ENCODE measurements at places on chromosomes 12 and 14.

DNA sequence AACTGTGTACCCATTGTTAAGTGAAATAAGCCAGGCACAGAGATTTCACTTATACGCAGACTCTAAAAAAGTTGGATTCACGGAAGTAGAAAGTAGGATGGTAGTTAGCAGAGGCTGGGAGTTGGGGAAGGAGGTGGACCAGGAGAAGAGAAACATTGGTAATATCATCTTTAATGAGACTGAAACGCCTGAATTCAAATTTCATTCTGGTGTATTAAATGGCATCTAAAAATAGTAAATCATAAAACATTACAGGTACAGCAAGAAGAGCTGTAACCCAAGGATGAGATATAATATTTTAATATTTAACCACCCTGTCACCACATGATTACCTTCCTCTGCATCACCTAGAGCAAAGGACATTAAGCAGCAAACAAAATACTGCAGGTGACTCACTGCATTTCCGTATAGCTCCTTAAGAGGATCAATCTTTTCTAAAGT, 99.4 kb downstream of the EPS8 start:
- DNase-seq: peak; percentile 29

DNA sequence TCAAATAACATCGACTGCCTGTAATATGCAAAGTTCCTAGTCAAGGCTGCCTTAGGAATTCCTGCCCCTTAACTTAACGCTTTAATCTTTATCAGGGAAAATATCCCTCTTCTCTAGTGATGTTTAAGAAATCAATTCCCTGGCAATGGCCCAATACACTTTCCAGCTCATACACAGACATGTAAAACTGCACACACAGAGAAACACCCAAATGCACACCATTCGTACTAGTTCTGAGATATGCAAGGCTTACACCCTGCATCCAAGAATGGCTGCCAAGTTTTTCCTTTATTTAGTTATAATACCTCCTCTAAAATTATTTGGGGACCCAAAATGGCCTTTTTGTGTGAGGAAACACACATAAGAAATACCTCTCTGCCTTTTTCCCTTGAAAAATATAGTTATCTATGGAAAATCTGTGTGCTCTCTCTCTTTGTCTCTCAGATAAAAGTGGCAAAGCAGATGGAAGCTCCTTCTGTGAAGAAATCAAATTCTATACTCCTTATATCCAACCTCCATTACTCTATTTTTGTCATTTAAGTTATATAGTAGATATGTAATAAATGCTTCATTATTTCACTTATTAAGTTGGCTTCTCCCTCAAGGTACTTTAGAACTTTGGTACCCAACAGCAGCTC, 120.0 kb upstream of the MDM1 start:
- DNase-seq: no peak

DNA sequence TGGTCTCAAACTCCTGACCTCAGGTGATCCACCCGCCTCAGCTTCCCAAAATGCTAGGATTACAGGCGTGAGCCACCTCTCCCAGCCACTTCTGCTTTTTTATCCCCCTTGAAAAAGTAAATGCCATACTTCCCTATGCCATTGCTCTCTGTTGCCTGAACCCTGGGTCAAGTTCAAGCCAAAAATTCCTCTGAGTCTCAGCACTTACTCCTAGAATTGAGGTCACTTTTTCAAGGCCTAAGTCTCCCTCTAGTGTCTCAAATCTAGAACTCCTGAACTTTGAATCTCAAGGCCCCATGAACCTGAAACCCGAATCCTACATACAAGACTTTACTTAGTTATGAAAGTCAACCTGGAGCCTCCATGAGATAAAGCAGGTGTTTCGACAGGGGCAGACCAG, 1.4 kb upstream of the APOBEC1 start:
- DNase-seq: no peak

DNA sequence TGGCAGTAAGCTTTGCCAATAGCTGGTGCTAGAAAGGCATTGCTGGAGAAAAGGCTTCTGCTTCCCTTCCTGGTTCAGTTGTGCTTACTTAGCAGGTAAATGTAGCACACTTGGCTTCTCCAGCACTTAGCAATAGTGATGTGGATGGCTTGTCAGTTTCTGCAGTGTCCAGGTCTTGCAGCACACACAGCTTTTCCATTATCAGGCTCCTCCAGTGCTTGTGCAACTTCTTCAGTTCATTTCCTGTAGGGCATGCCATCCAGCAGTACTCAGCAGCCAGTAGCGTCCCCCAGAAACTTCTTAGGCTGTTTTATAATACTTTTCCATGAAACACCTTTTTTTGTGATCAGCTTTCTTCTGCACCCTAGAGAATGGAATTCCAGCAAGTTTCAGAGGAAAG, 154.6 kb downstream of the SLC6A15 start:
- DNase-seq: peak; percentile 73

GRCh38 chr12:49693931-49694444, 13.2 kb downstream of the FMNL3 start:
- DNase-seq: peak; percentile 27

DNA sequence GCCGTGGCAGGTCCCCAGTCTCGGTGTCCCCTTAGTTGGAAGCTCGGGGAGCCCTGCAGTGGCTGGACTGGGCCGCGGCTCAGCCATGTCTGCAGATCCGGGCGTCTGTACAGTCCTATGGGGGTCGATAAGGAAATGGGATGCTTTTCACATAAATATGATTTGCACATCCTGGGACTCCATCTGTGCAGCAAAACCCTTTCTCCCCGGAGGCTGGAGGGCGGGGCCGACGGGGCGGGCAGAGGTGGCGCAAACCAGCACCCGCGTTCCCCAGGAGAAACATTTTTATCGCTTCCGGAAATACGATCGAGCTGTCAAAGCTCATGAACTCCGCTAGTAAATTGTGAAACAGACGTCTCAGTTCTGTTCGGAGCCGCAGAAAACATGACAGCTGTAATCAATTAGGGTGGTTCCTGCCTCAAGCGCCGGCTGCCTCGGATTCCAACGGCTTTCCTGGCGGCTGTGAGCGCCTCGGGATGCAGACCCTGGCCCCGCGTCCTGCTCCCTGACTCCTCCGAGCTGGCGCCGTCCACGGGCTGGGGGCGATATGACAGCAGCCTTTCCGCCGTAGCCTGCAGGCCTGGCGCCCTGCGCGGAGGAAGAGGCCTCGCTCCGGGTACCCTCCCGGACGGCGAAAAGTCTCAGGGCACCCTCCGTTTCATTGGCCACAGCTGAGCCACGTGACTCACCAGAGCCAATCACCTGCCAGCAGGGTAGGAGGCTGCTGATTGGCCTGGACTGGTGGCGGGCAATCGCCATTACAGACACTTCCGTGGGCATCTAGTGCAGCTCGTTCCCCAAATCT, 23.0 kb downstream of the DIO3 start:
- DNase-seq: no peak

DNA sequence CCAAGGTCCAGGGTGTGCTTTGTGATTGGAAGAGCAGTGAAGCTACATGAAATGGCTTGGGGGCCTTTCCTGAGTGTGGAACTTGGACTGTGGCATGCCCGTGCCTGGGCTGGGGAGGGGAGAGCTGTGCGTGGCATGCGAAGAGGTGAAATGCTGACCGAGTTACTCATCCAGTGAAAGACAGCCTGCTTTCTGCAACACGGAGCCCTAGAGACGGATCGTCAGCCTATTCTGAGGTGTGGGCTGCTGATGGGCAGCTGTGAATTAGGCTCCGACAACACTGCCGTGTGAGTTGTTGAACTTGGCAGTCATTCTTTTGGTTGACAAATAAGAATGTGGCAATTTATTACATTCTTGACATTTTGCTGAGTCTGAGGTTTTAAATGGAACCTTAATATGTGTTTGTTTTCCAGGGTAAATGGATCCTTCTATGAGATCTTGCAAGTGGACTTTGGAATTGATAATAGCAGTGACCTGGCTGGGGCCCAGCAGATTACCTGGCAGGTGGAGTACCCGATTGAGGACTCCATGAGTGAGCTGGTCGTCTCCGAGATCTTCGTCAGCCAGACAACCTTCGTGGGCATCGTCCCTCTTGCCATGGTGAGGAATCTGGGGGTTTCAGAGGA, 453.9 kb downstream of the AACS start:
- no peak for DNase-seq

DNA sequence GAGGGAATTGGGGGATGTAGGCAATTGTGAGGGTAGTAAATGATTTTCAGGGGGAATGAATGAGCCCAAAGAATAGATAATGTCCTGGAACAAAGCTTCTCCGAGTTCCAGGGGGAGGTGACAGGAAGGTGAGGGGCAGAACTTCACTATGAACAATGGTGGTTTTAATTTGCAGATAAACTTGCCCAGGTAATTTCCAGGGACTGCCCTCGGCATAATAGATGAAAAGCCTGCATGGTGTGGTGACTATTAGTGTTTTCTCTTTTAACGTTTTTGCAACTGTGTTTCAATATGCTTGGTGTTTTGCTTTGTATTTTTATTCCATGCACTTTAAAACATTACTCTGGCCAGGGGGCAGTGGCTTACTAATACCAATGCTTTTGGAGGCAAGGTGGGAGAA, 325.2 kb upstream of the RGS6 start:
- DNase-seq: no peak

DNA sequence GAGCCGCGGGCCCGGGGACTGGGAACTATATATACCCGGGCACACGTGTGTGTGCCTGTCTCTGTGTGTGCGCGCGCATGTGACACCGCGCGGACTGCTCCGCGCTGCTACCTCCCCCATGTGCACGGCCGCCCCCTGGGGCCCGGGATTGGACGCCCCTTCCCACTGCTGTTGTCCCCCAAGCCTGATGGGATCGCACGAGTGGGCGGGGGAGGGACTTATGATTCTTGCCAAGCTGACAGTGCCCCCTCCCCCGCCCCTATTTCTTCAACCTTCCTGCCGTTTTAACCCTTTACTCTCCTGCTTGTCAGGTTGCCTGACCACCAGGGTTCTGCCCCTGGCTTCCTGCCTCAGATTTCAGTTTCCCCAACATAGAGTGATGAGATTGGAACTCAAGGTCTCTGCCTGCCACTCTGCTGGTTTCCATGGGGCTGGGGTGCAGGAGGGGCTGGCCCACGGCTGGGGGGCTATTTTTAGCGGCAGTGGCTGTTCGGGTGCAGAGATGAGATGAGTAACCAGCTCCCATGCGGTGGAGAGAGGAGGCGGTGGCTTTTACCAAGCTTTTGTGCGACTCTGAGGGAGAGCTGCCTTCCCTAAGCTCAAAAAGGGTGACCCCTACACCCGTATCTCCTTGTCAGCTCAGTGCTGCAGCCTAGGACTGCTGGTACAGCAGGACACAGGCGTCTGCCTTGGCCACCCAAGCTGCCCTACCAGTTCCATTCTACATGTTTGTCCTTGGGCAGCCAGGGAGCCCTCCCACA, at the start of gene DDN:
TSS of gene DDN (minus strand) at position 5 of the 761 bp plus-strand sequence. CDS start 88 bp downstream, outside the sequence.
- peak; percentile 35 for DNase-seq

GRCh38 chr12:64029013-64029857, 184.7 kb downstream of the SRGAP1 start:
- no peak for DNase-seq

- DNase-seq: no peak
These were observed 11.7 kb downstream of the TNFRSF1A start for GRCh38 chr12:6330192-6330591.

- DNase-seq: peak; percentile 33
These were observed 67.1 kb upstream of the CPM start for GRCh38 chr12:69000074-69000473.

DNA sequence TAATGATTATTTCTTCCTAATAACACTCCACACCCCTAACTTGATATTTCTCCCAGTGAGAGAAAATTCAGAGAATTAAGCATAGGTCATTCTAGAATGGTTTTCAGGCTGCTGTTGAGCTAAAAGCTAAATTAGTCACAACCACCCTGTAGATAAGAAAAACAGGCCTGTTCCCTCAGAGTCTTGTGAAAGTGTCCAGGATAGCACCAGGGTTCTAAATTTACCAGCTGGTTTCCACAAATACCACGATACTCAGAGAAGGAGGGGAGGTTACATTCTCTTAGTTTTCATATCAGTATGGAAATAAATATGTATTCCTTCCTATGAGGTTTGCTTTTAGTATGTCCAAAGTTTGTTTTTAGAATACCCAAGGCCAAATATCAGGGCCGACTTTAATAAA, 66.0 kb upstream of the YARS2 start:
- no peak for DNase-seq

DNA sequence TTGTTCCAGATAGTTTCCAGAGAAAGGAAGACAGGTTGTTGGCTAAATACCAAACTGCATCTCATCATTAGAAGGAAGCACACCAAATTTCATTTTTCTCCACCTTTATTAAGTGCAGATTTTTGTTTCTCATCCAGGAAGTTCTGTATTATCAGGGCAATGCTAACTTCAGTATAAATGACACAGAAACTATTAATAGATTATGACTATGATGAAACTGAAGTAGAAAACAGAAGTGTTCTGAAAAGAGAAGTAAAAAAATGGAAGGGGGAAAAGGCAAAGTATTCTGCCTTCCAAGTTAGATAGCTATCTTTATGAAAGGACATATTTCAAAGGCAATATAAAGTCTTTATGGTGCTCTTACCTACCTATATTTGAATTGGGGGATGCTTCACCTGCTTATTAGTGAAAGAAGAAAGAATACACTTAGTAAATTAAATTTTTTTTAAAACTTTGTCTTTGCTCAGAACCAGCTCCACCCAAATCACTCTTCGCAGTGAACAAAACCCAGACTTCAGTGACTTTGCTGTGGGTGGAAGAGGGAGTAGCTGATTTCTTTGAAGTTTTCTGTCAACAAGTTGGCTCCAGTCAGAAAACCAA, 223.9 kb downstream of the PTPRO start:
- DNase-seq: no peak

DNA sequence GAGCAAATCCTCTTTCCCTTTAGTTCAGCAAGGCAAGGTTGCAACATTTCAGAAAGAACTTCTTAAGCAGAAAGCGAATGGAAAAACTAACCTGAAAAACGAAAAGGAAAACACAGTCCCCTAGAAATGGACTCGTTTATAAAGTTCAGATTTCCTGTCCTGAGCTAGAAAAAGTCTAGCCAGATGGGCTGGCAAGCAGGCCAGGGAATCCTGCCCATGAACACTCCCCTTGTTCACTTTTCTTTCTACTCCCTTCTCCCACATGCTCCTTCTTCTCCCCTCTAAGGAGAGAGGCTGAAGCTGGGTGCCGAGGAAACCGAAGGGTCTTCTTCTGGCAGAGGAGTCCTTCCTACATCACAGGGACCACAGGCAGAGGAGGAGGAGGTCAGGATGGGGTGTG, 27.1 kb downstream of the LTBP2 start:
- no peak for DNase-seq

- DNase-seq: no peak
These were observed 139.8 kb downstream of the FOXN3 start for GRCh38 chr14:89277203-89277602.

- no peak for DNase-seq
These were observed 34.2 kb upstream of the LRP1-AS start for GRCh38 chr12:57181561-57182155.

DNA sequence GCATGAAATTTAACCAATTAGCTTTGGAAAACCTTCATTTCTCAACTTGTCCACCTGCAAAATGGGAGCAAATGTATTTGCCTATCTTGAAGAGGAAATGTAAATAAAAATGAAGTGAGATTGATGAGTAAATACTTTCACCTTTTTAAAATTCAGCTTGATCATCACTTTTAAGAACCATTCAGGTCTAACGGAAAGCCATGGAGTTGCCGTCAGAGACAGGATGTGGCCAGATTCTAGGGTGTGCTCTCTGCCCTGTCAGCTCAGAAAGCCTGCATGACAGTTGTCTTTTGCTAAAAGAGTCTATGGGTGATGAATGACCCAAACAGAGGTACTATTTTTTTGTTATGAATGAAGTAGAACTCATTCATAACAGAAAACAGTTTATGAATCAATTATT, 104.3 kb upstream of the SLC35F4 start:
- no peak for DNase-seq

All from epithelial cell of esophagus (primary cell).